ENCODE measurements at places on chromosomes 6 and 20.

DNA sequence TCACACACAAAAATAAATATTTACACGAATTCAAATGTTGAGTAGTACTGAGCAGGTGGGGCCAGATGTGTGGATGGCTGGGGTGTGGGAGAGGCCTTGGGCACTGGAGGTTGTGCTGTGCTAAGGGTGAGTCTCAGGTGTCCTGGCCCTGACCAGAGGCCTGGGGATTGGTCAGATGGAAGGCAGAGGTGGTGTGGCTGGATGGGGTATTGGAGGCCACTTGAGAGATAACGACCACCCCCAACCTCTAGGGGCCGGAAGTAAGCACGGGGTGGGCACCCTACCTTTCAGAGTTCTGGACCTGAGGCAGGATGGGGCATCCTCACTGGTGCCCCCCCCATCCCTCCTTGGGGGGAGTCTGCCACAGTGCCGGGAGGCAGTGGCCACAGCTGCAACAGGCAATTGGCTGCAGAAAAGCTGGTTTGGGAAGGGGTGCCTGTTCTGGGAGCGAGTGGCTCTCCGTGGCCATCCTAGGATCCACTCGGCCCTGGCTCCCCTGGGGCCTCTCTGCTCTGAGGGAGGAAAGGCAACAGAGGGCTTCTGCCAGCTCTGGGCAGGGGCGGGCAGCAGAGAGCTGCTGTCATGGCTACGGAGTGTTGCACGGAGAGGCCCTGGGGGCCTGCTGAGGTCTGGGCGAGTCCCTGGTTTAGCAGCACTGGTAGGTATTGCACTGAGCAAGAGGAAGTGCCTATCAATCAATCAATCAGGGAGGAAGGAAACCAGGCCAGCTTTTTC lies 87.6 kb downstream of the ASXL1 start:
- no peak for DNase-seq

DNA sequence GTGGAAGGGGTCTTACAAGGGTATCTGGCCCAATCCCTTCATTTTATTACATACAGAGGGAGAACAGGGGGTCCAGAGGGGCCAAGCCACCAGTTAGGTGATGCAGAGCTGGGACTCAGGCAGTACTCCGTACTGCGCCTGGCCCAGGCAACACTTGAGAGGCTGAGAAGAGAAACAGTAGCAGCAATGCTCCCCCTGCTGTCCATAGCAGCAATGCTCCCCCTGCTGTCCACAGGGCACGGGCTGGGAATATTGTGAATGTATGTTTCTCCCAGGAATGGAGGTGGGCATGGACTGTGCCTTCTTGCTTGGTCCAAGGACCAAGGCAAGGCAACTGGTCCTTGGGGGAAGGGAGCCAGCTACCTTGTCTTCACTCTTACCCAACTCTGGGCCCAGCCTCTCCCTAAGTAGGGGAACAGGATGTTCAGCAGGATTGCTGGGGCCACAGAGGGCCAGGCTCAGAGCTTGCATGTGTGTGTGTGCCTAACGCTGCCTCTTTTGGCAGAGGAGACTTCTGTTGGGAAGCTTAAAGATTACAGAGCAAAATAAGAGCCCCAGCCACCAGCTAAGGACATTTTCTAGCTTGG lies 14.8 kb upstream of the FAM83C start:
- peak; percentile 74 for DNase-seq

DNA sequence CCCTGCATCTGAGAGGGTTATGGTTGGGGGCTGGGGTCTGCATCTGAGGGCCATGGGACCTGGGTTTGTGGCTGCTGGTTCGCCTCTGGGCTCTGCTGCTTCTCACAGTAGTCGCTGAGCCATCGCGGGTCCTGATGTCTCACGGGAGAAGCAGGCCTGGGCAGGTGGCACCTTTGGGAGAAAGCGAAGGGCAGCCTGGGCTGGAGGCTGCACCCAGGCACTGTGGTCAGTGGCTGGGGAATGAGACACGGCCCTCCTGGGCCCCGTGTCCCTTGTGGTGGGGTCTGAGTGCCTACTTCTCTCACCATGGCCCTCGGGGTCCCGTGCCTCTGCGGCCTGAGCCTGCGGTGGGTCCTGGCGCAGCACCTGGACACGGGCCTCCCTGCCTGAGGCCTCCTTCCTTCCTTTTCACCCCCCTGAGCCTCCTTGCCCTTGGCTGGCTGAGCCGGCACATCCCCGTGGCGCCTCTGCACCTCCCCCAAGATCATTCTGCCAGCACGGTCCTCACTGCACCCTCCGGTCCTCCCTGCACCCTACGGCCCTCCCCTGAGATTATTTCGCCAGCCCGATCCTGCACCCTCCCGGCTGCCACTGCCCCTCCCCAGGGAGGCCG lies 206.0 kb downstream of the ERMARD start:
- no peak for DNase-seq

DNA sequence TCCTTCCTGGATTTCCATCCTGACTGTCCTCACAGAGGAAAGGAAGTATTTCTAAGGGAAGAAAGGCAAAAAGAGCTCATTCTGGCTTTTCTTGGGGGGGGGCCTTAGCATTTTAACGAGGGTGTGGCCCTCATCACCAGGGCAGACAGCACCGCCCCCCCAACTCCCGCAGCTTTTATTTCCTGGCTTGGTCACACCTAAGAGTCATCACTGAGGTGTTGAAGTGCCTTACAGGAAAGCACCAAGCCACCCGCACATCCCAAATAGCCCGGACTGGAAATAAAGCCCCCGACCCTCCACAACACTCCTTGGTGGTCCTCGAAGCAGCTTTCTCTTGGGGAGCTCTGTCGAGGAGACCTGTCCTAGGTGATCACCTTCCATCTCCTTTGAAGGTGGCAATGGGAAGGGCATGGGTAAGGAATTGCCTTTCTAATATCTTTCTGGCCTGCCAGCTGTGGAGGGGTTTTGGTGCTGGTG lies 1.3 kb downstream of the PTK7 start:
- no peak for DNase-seq

DNA sequence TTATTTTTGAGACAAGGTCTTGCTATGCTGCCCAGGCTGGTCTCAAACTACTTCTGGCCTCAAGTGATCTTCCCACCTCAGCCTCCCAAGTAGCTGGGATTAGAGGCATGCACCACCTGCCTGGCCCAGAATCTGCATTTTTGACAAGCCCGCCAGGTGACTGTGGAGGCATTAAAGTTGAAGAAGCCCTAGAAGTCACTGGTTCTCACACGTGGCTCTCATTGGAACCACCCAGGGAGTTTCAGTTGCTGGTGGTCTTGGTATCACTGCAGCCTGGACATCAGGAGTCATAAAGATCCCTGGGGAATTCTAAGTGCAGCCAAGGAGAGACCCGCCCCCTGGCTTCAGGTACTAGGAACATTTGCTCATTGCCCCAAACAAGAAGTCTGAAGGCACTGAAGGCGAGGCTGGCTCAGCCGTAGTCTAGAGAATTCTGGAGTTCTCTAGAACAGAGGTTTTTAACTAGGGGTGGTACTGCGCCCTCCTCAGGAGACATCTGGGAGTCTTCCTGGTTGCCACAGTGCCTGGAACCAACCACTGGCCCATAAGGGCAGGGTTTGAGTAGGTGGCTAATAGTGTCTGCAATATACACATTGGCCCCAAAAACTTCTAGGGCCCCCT lies 182.8 kb downstream of the ZMYND8 start:
- no peak for DNase-seq

DNA sequence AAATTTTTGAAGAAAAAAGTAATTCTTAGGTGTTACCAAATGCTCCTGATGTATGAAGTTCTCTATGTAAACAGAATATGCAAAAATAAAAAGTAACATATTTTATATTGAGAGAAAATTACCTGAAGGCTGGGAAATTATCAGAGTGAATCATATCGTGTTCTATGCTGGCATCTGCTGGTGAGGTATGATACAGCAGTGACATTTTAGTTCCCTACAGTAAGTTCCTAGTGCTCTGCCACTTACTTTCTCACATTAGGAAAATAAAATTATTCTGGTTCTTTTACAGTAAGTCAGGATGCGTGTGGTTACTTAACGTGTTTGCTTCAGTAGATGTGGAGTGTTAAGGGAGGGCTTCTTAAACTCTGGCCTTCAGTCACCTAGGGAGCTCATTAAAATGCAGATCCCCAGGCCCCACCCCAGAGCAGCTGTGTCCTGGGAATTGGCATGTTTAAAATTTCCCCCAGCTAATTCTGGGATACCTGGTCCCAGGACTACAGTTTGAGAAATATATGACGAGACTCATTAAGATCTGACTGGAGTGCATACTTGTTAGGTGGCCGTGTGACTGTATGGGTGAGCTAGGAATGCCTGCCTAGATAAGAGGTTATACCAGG lies 3.2 kb downstream of the ACTR5 start:
- DNase-seq, result peak; percentile 25

DNA sequence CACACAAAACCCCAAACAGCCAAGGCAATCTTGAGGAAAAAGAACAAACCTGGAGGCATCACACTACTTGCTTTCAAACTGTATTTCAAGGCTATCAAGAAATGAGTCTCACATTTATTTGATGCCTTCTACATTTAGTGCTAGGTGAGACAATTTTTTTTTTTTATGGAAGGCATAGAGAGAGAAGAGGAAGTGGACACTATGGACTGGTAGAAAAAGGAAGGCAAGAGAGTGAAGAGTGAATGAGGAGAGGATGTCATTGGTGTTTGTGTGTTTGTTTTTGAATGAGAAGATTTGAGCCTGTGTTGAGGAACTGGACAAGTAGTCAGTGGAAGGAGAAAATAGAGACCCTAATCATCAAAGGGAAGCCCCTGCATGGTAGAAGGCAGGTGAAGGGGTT lies 182.0 kb upstream of the JAG1 start:
- no peak for DNase-seq

DNA sequence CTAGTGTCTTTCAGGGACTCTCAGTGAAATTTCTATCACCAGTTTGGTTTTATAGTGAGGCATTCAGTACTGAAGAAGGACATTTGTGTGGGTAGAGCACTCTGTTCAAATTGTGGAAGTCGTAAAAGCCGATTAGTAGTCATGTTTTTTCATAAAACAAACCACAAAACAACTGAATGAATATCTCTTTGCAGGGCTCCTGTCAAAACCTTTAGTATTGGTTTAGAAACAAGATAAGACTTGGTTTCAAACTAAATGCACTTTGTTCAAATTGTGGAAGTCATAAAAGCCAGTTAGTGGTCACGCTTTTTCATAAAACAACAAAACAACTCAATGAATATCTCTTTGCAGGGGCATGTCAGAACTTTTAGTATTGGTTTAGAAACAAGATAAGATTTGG lies 23.8 kb downstream of the ADGRF4 start:
- DNase-seq, result no peak

DNA sequence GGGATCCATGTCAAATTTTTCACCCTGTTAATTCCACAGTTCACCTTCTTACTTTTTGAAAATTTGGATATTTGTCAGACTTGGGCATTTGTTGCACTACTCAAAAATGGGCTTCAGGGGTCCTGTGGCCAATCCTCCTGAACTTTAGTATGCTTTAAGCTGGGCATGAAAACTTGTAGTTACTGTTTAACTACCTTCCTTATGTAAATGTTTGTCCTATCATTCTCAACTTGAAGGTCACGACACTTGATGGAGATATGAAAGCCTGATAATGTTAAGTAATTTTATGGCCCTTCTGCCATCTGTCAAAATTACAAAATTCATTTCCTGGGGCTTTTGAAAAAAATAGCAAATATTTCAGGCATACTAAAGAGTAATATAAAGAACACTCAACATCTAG lies 4.2 kb upstream of the ZNF311 start:
- DNase-seq, result no peak

- no peak for DNase-seq
Measured at GRCh38 chr6:88785478-88785877, 177.9 kb downstream of the RNGTT start.

DNA sequence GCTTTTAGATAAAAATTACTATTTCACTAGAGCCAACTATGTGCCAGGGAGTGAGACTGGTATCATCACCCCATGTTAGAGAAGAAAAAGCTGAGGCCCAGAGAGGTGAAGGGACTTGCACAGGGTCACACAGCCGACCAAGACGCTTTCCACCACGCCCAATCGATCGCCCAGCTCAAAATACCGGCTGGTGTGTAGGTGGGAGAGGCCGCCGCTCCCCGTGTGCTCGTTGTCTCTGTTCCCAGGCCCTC lies 253 bp upstream of the SNPH start:
- no peak for DNase-seq

GRCh38 chr6:157273756-157274470 lies 49.4 kb downstream of the TMEM242 start:
- DNase-seq, result peak; percentile 45

DNA sequence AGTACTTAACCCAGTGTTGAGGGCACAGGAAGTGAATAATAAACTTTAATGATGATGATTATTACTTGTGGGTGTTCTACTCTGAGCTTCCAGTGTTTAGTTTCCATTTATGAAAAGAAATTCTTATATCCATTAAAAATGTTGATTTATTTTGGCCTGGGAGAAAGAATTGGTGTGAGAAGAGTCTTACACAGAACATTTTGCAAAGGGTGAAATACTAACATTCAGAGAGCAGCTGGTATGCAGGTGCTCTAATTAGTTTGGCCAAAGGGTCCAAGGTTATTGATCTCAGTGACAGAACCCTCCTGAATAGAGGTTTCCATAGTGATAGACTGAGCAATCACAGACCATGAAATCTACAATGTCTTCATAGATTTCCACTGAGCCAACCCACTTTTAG lies 4.4 kb downstream of the OSER1 start:
- no peak for DNase-seq

DNA sequence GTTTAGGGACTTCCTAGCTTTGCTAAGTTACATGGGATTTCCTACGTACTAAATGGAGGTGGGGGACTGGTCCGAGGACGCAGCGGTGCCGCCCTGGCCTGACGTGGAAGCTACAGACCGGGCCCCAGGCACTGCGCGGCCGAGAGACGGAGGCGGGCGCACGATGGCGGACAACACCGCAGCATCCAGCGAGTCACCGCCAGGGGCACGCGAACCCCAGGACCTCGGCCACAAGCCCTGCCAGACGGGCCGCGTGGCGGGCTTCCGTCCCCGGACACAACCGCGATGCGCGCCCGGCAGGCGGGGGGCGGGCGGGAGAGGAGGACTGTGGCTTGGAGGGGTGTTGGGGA lies 1516.9 kb upstream of the DEFB115 start:
- DNase-seq, result no peak

DNA sequence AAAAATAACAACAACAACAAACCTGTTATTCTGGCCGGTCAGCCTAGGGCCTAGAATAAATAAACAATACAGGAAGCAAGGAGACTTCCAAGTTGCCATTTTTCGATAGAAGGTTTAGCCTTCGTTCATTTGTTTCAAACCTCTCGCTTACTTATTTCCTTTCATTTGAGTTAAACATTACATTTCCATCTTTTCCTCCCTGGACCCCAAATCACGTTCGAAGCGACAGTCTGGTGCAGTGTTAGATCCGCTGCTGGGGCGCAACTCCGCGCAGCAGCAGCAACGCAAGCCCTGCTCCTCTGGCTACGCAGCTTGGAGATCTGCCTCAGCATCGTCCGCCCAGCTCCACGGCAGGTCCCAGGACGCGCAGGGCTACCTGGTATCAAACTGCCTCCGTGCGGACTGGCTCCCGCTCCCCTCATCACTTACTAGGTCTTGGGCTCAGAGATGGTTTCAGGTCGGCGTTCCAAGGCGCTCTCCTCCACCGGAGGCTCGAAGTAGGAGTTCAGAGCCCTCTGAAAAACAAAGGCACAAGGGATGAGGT lies 530 bp downstream of the TDP2 start:
- DNase-seq, result peak; percentile 48

All from endothelial cell (in vitro differentiated cells).